Femur (tissue), 1 donor: ENCODE measurements at places on chromosomes 13 and 19.

GRCh38 chr19:7792281-7792680, 29.2 kb downstream of the CLEC4M start:
- DNase-seq, result no peak

DNA sequence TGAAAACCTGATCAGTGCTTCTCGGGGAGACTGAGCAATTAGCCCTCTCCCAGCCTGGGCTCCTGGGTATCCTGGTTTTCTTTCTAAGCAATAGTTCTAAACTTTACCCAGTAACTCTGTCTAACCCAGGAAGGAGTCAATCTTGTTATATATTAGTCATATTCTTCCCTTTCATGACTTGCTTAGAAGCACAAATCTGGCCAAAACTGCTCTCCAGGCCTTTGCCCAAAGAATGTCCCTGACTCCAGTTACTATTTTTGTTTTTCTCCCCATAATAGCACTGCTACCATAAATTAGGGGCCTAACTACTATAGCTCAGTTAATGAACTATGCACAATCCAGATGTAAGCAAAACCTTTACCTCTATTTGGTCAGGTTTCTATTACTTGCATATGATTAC, 355.8 kb upstream of the HTR2A start:
- DNase-seq, result no peak

DNA sequence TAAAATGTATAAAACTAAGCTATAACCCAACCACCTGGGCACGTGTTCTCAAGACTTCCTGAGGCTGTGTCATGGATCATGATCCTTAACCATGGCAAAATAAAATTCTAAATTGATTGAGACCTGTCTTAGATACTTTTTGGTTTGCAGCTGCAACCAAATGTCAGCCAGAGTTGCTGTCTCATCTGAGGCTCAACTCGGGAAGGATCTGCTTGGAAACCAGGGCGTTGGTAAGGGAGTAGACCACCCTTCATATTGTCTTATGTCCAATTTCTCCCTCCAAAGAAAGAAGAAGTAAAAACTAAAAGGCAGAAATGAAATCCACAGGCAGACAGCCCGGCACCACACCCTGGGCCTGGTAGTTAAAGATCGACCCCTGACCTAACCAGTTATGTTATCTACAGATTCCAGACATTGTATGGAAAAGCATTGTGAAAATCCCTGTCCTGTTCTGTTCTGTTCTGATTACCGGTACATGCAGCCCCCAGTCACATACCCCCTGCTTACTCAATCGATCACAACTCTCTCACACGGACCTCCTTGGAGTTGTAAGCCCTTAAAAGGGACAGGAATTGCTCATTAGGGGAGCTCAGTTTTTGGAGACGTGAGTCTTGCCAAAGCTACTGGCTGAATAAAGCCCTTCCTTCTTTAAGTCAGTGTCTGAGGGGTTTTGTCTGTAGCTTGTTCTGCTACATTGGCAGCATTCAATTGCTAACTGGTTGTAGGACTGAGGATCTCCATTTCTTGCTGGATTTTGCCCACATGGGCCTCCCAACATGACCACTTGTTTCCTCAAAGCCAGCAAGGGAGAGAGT, 22.9 kb upstream of the IGSF23 start:
- no peak for DNase-seq

- no peak for DNase-seq
Measured at GRCh38 chr19:5356918-5357317, 16.3 kb upstream of the PTPRS start.

GRCh38 chr13:79402074-79402635, 3.9 kb downstream of the RBM26 start:
- DNase-seq, result no peak

DNA sequence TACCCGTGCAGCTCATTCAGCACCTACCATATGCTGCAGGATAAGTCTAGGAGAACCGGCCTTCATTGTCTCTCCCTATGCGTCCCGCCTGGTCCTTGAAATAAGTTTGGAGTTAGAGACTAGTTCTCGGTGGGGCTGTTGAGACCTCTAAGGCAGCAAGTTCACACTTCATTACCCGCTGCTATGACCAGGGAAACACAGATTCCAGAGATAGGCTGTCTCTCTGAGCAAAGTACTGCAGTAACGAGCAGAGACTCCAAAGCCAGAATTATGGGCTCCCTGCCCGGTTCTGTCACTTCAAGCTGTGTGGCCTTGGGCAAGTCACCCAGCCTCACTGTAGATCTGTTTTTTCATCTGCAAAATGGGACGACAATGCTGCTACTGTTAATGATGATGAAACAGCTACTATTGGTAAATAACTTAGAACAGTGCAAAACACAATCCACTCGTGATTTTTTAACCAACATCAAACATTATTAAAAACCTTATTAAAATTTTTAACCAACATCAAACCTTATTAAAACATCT, 184.1 kb downstream of the USP12 start:
- DNase-seq, result no peak

- no peak for DNase-seq
Measured at GRCh38 chr19:34246340-34246739, 8.0 kb upstream of the GARRE1 start.

DNA sequence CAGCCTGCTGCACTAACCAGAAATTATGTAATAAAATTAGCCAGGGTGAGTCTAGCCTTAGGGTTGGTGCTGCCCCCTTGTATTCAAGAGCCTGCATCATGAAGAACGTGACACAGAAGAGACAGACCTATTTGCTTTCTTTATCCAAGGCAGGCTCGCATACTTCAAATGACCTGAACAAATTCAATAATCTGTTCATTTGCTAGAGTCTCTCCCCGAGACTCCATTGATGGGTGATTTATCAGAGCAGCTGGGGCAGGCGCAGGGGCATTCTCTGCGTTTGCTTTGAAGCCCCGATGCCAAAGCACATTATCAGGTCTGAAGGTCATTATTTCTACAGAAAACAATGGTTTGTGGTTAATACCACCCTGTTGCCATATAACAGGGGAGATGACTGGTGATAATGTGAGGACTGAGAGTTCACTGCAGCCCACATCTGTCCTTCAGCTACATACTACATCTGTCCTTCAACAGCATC, 520.3 kb downstream of the DIAPH3 start:
- no peak for DNase-seq

DNA sequence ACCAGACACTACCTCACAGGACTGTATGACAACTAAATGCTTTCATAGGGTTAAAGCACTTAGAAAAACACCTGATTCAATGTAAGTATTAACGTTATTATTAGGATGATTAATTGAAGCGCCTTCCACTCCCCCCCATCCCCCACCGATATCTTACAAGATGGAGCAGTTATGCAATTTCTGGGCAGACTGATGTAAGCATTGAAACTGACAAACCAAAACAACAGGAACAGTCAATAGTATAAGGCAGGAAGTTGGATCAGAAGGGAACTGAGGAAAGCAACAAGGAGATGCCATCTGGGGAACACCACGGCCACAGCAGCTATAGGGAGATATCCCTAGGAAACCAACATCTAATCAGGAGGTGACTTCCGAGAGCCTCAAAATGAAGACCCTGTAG, 3.8 kb downstream of the LCP1 start:
- DNase-seq, result no peak

- DNase-seq, result no peak
Measured at GRCh38 chr13:22235950-22236290, 565.0 kb downstream of the FGF9 start.

DNA sequence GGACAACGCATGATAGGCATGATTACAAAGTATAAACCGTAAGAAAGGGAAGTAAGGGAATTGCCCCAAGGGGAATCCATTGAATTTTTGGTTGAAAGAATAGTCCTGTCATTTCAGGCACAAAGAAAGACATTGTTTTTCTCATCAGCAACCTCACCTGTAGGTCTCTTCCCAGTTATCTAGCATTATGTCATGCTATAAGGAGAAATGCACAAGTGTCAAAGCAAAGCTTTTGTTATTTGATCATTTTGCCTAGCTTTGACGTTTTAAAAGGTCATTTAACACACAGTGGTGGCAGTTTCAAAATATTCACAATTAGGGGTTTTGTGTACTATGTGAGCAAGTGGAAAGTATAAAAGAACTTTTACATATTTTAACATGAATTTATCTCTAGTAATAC, 796.2 kb upstream of the MIR17HG start:
- no peak for DNase-seq

DNA sequence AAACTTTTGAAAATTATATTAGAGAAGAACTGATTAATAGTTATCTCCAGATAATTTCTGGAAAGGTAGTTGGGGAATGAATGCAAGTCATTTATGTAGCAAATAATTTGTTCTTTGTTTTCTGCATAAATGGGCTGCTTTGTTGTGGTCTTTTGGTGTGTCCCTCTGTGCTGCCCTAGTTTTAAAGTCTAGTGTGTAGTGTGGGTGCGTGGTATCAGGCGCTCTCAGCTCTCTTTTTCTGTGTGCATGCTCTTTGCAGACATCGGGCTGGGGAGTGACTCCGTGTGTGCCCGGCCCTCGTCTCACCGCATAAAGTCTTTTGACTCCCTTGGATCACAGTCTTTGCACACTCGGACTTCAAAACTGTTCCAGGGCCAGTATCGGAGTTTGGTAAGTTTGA, 94.5 kb downstream of the ARHGEF7 start:
- no peak for DNase-seq

- no peak for DNase-seq
Measured at GRCh38 chr19:6876748-6877147, 10.6 kb upstream of the ADGRE1 start.

GRCh38 chr19:45078390-45079062, 534 bp upstream of the GEMIN7 start:
- DNase-seq, result no peak

GRCh38 chr13:29753618-29754472, 96.6 kb downstream of the UBL3 start:
- DNase-seq, result no peak

DNA sequence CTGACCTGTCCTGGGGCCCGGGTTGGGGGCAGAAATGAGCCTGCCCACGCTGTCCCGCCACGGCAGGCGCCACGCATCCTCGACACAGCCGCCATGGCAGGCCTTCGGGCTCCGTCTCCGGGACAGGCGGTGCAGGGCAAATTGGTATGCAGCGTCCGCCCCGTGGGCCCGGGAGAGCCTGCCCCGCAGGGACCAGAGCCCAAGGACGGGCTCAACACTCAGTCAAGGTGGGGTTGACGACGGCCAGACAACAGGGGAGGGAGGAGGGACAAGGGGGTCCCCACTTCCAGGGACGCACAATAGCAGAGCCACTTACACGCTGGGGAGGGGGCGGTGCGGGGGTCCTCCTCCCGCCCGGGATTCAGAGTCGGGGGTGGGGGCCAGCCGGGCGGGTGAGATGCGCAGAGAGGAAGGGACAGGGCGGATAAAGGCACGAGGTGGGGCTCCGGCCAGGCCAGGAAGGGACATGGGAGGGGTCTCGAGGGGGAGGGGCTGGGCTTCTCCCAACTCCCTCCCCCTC, 1.2 kb downstream of the CTXN1 start:
- peak; percentile 30 for DNase-seq

- DNase-seq, result peak; percentile 67
Measured at GRCh38 chr13:45325806-45326205, 15.2 kb downstream of the TPT1 start.

DNA sequence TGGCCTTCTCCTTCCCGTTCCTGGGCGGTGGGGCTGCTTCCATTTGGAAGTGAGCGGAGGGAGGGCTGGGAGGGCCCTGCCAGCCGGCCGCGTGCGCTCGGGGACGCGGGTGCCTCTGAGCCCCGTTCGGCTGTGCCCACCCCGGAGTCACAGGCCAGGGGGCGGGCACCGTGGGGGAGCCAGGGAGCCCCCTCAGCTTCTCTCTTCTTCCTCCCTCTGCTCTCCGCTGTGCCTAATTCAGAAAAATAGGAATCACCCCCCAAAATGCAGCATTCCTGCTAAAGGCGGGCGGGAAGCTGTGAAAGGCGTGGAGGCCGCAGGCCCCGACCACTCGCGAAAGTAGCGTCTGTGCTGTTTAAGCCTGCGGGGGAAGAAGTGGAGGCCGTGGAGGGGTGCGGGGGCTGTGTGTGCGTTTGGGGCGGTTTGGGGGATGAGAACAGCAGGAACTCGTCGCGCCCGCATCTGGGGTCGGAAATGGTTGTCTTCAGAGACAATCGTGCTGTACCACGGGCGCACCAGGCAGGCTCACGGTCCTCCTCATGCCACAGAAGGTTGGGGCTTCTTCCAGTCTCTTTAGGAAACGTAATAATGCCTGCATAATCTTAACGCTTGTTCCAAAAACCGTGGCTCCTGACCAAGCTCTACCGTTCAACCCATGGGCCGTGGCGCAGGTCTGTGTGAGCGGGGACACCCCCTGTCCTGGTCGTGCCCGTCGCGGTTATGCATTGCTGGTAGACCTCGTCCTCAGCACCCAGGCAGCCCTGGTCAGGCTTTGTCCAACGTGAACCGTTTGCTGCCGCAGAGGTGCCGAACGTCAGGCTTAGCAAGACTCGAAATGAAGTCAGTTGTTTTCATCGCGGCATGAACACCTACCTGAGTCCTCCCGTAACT, 110.4 kb upstream of the SOX1 start:
- DNase-seq, result peak; percentile 5

DNA sequence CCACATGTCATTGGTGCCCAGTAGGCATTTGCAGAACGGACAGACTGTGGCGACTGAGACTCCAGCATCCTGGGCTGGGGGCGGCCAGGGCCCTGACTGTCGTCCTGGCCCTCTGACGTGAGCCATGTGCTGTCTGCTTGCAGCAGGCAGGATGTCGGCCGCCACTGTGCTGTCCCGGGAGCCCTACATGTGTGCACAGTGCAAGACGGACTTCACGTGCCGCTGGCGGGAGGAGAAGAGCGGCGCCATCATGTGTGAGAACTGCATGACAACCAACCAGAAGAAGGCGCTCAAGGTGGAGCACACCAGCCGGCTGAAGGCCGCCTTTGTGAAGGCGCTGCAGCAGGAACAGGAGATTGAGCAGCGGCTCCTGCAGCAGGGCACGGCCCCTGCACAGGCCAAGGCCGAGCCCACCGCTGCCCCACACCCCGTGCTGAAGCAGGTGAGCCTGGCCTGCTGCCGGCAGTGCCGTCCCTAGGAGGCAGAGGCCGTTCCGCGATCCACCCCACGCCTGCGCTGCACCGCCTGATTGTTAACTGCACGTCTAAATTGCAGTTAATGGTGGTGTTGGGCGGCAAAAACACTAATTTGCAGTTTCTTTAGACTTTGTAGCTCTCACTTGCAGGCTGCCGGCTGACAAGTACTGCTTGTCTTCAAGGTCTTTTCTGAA, 14.2 kb downstream of the TSSK6 start:
- no peak for DNase-seq

DNA sequence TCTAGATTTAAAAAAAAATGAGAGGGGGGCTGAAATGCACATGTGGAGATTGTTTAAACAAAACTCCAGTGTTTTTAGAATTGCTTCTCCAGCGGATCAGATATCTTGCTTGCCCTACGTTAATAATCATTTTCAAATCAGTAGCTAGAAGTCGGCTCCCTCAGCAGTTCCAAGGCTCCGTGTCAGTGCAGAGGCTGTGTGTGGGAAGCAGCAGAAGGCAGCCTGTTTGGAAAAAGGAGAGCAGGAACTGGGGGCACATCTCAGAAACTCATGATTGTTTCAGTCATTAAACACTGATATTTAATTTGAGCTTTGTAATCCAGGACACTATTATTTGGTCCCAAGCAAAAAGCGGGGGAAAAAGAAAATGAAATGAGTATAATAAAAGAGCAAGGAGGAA, 50.9 kb downstream of the SOX21 start:
- no peak for DNase-seq

GRCh38 chr13:24691381-24691780, 11.2 kb downstream of the ATP12A start:
- DNase-seq, result no peak
